ENCODE measurements at places on chromosomes 2 and 18.

DNA sequence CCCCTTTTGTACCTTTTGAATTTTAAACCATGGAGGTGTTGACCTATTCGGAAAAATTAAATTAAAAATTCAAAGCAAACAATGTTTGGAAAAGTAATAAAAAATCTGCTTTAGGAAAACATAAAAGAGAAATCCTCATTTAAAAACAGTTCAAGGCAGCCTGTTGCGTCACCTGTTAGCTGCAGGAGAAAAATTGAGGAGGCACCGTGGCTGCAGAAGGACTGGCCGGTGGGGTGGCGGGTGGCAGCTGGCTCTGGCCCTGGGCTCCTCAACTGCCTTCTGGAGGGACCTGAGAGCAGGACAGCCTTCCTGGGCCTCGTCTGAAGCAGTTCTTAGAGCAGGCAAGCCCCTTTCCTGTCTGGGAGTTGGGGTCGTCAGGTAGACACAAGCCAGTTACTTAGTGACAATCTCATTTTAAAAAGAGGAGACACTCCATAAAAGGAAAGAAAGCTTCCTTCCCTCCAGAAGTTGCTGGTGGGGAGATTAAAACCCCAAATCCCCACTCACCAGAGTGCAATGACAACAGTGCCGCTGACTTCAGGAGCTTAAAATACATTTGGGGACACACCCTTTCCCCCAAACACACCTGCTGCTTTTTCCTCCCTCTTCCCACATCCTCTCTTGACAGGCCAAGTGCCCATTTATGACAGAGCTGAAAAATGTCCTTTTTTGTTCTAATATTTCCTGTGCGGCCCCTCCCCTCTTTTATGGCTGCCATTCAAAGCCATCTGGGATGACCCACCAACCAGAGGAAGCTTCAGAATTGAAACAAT is 9.7 kb downstream of the ZBTB7C start:
- no peak for ATAC-seq

DNA sequence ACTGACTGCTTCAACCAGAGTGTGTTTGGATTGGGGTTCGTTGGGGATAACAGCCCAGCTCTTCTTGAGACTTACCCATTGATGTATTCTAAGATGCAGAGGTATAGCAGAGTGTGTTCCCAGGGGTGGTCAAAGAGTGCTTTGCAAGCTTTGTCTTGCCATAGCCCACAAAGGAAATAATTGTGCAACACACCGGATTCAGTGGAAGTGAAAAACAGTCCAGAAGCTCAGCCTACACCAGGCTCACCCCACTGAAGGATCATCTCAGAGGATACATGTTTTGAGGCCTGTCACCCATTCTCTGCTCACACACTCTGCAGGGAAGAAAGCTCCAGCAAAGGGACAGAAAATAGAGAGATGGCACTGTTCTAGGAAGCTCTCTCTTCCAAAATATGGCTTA is 9.6 kb downstream of the CACNB4 start:
- ATAC-seq = no peak

- ATAC-seq = no peak
Measured at GRCh38 chr18:20997371-20997770, 114.2 kb downstream of the ROCK1 start.

DNA sequence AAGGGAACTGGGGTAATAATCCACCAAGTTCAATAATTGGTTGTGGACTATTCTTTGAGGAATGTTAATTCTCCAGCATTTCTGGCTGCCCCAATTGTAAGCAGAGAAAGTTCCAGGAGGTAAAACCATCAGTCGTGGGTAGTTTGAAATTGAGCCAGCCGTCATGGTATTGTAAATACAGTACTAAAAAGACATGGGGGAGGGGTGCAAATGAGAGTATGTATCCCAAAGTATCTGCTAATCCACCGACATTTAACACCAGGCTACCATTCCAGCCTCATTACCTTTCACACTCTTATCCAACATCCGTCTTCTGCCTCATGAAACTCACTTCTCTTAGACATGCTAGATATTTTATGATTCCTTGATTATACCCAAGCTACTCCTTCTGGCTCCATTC is 507.9 kb downstream of the ERBB4 start:
- ATAC-seq = no peak

GRCh38 chr2:50787636-50788035 is 244.3 kb downstream of the NRXN1 start:
- no peak for ATAC-seq

GRCh38 chr2:100780203-100781008 is 39.5 kb upstream of the NPAS2 start:
- no peak for ATAC-seq

GRCh38 chr2:123086613-123087385 is 938.3 kb upstream of the CNTNAP5 start:
- no peak for ATAC-seq

- ATAC-seq = no peak
Measured at GRCh38 chr2:164717000-164717803, 95.9 kb upstream of the GRB14 start.
